Fibroblast of skin of left biceps (primary cell): ENCODE measurements at places on chromosomes 3 and 15.

DNA sequence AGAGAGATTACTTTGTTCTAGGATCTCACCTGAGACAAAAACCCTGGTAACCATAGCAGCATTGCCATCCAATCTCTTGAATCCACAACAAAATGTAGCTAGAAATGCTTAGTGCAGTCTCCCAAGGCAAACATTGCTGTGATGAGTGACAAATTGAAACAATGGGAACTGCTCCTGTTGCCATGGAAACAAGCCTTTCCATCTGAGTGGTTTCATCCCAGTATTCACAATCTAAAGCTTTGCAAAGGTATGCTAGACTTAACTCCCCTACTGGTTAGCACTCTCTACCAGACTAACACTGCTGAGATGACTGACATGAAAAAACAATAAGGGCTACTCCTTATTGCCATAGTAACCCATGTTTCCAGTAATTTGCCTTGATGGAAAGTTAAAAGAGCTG is 172.6 kb upstream of the CNTN3 start:
- DNase-seq = no peak

DNA sequence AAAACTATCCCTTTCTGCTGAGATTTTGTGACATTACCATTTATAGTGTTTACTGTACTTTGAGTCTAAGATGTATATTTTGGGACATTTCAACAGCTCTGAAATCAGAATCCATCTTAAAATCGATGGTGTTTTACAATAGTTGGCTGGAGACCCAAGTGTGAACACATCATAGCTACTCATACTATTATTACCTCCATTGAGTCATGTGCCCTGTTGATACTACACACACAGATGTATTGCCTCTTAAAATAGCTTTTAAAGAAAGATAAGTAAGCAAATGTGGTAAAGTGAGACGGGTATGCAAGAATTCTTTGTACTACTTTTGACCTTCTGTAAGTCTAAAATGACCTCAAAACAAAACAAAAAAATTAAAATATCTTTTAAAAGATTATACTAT is 6.7 kb downstream of the LMOD3 start:
- DNase-seq = no peak

- DNase-seq = no peak
These were observed 168.1 kb downstream of the VPS13C start for GRCh38 chr15:61892140-61892539.

DNA sequence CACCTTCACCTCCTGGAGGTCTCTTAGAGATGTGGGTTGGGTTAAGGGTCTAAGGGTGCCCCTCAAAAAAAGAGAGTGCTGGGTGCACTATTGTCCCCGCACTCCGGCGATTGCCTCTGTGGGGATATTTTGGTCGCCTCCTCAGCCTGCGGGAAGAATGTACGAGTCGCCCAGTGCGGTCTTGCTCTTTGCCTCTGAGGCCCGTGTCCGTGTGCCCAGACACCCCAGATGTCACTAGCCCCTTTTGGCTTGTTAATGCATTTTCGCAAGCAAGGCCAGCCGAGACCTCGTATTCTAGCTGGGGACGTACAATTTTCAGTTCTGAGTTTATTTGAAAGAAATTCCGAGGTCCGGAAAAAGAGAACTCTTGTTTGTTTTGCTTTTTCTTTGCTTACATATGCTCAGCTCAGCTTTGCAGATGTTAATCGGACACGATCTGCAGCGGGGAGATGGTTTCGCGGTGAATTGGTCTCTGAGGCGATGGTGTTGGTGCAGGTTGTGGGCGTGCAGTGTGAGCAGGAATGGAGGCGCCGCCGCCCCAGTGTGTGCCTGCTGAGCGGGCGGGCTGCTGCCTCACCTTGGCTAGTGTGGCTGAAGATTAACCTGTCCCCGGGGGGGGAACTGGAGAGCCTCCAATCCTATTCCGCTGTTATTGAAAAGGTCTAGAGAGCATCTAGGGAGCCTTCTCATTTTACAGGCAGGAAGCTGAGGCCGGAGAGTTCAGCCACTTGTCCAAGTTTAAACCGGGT is 1.4 kb downstream of the ST6GAL1 start:
- DNase-seq = no peak

DNA sequence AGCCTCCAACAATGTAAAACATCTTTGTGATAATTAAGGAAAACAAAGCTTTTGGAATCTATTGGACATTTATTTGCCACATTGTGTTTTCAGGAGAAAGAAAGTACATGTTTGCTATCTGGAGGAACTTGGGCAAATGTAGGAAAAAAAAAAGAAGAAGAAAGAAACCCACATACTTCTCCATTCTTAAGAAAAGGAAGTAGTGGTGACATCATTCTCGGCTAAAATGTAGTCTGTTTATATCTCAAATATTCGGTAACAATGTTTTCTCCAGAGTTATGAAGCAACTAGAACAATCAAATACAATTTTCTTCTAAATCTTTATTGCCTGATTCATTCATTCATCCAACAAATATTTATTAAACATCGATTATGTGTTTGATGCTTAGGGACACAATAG is 2.3 kb upstream of the TGFBR2 start:
- DNase-seq = no peak

DNA sequence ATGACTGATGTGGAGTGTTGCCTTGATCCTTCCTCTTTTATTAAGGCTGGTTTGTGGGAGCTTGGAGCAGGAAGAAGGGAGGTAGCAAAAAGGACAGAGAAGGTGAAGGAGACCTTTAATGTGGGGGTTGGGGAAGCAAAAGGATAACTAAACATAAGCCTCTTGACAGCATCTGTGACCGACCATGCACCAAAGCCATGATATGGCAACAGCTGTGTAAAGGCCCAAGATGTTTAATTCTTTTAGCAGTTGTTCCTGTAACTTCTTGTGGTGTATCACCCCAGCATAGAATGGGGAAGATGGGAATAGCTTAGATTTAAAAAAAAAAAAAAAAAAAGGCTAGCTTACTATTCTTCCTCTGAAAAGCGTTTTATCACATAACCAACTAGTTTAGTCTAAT is 194.7 kb downstream of the KLHL25 start:
- DNase-seq = no peak

- no peak for DNase-seq
These were observed 16.5 kb upstream of the CYP11A1 start for GRCh38 chr15:74383695-74384565.

GRCh38 chr3:98058244-98058960 is 23.3 kb upstream of the GABRR3 start:
- no peak for DNase-seq

- DNase-seq = no peak
These were observed 30.1 kb downstream of the SUCNR1 start for GRCh38 chr3:151903501-151903991.

- no peak for DNase-seq
These were observed 85.5 kb upstream of the CDV3 start for GRCh38 chr3:133487920-133488540.

DNA sequence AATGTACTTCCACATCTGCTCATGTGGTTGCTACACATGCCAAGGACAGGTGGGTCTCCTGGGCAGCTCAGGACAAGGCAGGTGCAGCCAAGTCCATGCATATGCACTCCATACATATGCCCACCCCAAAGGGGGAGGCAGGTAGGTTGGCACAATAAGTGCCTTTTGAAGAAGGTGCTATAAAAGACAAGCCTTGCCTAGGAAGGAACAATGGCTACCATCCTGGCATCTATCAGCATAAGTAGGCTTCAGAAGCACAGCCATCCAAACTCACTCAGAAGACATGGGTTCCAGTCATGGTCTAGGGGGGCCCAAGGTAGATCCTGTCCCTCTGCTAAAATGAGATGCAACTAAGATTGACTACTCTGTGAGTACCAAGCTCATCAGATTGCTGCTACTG is 34.6 kb downstream of the NBEAL2 start:
- DNase-seq = no peak

GRCh38 chr3:190658106-190658505 is 144.2 kb downstream of the IL1RAP start:
- DNase-seq = no peak

GRCh38 chr3:177530908-177531307 is 333.6 kb upstream of the TBL1XR1 start:
- DNase-seq = no peak

DNA sequence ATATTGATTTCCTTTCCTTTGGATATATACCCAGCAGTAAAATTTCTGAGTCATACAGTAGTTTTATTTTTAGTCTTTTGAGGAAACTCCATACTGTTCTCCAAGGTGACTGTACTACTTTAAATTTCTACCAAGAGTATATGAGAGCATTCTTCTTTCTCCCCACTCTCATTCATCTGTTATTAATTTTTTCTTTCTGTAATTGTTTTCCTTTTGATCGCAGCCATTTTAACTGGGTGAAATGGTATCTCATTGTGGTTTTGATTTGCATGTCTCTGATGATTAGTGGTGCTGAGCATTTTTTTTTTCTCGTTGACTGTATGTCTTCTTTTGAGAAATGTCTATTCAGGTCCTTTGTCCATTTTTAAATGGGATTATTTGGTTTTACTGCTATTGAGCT is 18.3 kb upstream of the VGLL3 start:
- no peak for DNase-seq

GRCh38 chr3:27681249-27681748 is 40.8 kb downstream of the EOMES start:
- DNase-seq = peak; percentile 79

DNA sequence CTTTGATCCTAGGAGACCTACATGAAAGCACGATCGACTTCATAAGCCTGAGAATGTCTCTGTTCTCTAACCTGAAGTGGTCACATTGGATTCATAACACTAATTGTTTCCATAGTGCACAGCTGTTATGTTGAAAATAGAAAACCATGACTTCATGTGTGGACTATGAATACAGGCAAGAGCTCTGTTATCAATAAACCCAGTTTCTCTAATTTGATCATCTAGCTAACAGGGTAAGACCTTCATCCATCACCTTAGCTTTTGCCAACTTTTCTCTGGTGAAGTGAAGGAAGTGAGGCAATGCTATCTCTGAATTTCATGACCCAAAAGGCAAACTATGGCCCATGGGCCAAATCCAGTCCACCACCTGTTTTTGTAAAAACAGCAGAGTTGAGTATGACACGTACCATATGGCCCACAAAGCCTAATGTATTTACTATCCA is 27.2 kb downstream of the ABI3BP start:
- peak; percentile 46 for DNase-seq

DNA sequence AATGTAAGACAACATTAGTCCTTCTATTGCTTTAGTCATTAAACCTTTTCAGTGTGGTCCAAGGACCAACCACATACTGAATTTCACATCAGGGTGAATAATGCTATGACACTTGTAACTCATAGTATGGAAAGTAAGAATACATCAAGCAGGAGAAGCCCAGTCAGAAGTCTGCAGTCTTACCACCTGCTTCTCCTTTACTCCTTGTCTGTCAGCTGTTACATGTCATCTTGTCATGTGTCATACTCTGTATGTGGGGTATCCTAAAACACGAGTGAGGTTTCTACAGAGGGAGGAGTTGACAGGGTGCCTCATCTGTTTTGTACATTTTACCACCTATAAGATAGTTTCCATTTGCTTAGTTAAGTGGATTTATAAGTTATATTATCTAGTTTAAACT is 32.8 kb upstream of the EID1 start:
- DNase-seq = no peak

GRCh38 chr3:58769065-58769464 is 102.5 kb upstream of the FAM3D start:
- no peak for DNase-seq

DNA sequence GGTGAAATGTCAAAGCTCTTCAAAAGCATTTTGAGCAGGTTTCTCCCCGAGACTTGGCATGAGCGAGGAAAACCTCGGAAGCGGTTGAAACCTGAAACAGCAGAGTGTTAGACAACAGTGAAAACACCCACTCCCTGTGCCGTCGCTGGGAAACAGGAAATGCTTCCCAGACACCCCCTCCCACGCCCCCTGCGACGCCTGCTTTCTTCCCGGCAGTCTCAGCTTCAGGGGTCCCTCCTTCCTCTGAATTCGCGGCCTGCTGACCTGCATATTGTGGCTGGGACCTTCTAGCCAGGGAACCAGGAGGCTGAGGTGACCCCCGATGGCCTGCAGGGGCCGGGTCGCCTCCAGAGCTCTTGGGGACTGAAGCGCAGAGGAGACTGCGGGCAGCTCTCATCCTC is 250.6 kb upstream of the LYSMD4 start:
- no peak for DNase-seq

GRCh38 chr3:7959094-7959493 is 542.5 kb upstream of the LMCD1 start:
- DNase-seq = no peak

GRCh38 chr15:51828621-51829375 is 655 bp upstream of the TMOD3 start:
- no peak for DNase-seq

GRCh38 chr15:35956056-35956455 is 410.1 kb upstream of the DPH6 start:
- no peak for DNase-seq

GRCh38 chr3:197854596-197855343 is 63.7 kb downstream of the LRCH3 start:
- peak; percentile 92 for DNase-seq

DNA sequence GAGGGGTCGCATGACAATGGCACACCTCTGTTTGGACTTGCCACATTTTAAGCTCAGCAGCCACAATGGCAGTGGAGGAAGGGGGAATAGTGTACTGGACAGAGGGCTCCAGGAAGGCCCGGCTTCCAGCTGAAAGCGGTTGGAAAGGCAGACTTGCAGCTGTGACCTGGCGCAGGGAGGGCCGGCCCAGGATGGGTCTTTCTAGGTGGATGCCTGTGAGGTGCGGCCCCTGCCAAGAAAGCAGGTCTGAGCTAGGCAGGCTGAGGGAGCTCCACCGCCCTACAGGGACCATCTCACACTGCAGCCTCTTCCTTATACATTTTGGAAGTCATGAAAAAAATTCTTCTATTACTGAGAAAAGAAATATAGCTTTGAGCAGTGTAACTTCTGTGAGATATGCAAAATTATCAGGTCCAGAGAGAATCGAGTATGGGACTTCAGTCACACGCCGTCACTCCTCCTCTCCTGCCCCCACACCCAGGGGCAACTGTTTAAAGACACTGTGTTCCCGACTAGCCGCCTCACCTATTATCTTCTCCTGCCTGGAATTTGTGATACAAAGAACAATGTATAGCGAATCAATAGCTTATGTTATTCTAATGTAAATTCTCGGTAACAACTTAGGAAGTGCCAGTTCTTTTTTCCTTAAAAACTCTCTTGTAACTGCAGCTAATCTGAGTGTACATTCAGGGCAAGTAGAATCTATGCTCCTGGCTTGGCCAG is 331.0 kb downstream of the OCA2 start:
- no peak for DNase-seq

DNA sequence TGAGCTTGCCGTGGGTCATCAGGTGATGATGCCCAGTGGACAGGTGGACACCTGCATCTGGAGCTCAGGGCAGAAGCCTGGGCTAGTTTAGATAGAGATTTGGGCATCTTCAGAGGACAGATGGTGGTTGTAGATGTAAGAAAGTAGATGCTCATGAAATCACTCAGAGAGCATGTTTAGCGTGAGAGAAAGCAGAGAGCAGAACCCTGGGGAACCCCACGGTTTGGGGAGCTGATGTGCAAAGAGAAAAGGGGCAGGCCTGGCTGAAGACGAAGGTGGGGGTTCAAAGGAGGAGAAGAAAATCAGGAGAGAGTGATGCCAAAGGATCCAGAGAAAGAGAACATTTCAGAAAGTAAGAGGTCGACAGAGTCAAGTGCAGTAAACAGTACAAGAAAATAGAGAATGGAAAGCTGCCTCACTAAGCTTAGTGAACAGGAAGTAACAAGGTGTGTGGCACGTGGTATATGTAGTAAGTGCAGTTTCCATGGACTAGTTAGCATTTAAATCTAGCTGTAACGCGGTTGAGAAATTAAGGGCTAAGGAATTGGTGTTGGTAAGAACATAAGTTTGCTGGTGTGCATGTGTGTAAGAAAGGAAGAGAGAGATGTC is 13.5 kb downstream of the TIGIT start:
- no peak for DNase-seq

GRCh38 chr3:180278583-180279188 is 241.9 kb upstream of the PEX5L start:
- DNase-seq = no peak

- DNase-seq = no peak
These were observed 43.0 kb downstream of the SAXO2 start for GRCh38 chr15:82305621-82306048.
